Cerebellar nuclear complex (tissue), 1 donor: ENCODE measurements at places on chromosomes 1 and 21.

- DNase-seq, result no peak
Observed at GRCh38 chr1:66035616-66036245, 243.0 kb downstream of the PDE4B start.

GRCh38 chr21:41600961-41601572 lies 93.1 kb upstream of the TMPRSS2 start:
- DNase-seq, result no peak

DNA sequence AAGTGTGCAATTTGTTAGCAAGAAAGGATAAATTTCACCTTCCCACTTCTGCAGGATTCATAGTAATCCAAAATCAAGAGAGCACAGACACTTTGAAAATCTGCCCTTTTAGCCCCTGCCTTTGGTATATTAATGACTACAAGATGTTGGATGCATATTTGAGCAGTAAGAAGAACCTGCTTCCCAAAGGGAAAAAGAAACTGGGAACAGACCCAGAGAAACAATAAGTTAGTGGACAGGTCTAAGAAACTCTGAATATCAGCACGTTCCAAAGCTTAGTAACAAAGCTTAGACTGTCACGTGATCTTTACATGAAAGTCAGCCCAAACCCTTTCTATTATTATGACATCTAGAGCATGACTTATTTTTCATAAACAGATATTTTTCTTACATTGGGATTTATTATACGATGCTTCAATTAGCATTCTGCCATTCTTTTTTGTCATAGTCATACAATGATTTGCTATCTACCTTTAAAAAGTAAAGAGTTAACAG lies 390.9 kb upstream of the ADGRL2 start:
- DNase-seq, result no peak

GRCh38 chr1:201358596-201358995 lies 18.9 kb downstream of the TNNT2 start:
- no peak for DNase-seq

GRCh38 chr21:27569831-27570230 lies 602.9 kb upstream of the ADAMTS5 start:
- DNase-seq, result no peak

- no peak for DNase-seq
Observed at GRCh38 chr1:156319664-156320063, 18.4 kb downstream of the CCT3 start.

DNA sequence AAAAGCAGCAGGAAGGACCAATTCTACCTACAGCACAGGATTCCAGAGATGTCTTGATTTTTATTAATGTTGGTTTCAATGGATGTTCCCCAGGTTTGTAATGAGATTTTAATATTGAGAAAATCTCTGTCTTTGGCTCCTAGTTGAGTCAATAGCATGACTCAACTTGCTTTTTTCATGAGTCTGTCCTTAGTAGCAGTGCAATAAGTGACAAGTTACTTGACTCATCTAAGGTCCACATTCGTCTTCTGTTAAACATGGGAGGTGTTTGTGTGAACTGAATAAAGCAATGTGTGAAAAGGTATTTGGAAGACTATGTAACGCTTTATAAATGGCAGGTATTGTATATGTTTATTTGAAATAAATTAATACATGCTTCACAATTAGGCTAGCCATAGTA lies 645.0 kb upstream of the PTBP2 start:
- DNase-seq, result no peak

- DNase-seq, result no peak
Observed at GRCh38 chr1:168689726-168690602, 39.0 kb downstream of the DPT start.

DNA sequence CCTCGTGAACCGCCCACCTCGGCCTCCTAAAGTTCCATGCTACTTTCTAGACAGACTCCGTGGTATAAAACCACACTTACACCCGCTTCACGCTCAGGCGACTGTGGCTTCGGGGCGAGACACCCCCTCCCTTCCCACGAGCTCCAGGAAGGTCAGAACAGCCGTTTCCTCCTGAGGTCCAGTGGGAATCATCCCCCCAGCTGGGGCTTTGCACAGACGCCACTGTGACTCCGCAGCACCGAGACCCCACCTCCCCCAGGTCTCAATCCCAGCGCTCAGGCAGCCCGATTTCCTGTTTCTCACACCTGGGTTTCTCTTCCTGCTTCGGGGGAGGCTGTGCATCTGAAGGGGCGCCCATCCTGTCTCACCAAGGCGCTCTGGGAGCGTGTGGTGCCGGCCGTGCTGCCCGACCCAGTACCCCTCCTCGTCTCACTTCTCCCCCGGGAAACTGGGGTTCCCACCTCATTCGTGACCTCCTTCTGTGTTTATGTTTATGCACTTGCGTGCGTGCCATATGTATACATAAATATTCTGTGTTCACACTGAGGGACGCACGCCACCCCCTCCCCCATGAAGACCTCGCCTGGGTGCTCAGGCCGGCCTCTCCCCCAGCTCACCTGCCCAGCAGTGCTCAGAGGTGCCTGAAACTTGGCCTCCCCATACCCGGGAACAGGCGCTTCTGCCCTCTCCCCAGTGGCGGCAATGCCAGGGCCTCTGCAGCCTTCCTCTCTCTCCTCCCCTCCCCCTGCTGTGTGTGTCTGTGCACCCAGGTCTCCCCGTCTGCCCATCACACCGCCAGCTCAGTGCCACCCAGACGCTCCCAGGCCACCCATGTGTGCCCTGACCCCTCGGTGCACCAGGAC lies 14.6 kb downstream of the SLC35E2B start:
- DNase-seq, result no peak

- no peak for DNase-seq
Observed at GRCh38 chr21:36408568-36408967, 23.4 kb downstream of the CHAF1B start.

DNA sequence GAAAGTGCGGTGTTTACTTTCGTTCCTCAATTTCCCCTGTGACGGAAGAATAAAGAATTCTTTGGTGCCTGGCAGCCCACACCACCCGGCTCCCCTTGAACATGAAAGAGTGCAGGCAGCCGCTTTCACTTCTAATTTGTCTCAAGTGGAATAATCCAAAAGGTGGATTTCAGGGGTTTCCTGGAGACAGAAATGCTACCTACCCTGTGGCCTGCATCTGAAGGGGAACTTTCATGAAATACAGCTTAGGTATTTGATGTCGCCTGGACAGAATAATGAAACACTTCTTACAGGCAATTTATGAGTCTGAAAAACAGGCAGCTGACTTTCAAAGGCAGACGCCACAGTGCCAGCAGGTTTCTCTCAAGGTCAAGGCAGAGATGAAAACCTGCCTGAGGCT lies 169.5 kb upstream of the USP24 start:
- no peak for DNase-seq

DNA sequence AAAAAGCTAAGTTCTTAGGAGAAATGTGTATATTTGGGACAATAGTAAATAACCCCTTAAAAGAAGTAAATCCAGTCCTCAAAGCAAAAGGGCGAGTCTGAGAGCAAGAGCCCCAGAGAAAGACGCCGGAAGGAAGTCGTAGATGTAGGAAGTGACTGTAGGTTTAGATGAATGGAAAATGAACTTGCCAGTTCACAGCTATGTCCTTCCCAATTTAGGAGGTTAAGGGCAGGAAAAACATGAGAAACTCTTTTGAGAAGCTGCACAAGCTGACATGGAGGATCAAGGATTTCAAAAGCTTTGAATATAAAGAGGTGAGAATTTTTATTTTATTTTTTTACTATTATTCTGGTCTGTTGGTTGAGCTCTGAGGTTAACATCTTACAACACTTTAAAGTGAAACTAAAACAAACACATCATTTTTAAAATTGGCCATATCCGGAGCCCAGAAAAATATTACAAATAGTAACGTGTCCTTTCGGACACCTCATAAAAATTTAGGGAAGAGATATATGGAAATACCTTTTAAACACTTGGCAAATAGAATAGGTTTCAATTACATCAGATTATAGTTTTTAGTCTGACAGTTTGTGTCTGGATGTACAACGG lies 1178.6 kb downstream of the MRPL39 start:
- DNase-seq, result no peak

GRCh38 chr1:31207569-31207968 lies 32.1 kb downstream of the NKAIN1 start:
- no peak for DNase-seq

- no peak for DNase-seq
Observed at GRCh38 chr1:100325415-100326324, 26.6 kb upstream of the CDC14A start.

DNA sequence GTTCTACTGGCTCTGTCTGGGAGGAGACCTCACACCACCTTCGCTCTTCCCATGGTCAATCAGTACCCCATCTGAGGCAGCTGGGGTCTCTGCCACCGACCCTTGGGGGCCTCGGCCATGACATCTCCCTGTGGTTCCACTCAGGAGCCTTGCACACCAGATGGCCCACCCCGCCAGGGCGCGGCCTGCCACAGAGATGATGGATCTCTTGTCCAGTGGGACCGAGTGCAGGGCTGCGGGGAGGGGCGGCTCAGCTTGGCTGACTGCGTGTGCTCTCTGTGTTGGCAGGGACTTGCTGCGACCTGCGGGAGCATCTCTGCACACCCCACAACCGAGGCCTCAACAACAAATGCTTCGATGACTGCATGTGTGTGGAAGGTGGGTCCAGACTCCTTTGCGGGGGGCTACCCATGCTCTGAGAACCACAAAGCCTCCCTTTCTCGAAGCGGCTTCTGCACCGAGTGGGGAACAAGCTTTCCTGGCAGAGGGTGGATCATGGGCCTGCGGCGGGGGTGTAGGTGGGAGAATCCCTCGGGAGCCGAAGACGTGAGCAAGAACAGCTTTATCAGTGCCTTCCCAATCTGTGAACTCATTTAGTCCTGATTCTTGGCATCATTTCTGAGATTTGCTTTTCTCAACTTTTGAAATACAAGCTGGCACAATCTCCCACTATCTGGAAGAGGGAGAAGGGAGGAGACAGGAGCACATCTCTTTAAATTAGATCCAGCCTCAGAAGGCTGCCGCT lies 20.9 kb upstream of the AGTRAP start:
- no peak for DNase-seq
